ENCODE measurements at places on chromosomes 12 and 14. TPM values are rescaled to one million over a fixed set of nuclear protein-coding genes. Genes with fewer than 3 reads are reported as not detected.

DNA sequence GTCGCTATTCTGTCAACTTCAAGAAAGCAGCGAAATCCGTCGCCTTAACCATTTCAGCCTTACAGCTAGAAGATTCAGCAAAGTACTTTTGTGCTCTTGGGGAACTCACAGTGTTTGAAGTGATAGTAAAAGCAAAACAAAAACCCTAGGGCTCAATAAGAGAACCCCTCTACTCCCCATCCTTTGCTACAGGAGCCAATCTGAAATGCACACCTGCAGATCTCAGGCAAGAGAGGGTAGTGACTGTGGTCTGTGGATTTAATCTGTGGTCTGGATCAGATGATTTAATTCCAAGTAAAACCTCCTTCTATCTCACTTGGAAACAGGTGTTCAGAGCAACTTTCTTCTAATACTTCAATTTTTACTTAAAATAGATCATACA lies 422.9 kb upstream of the OR4E1 start:
- no peak for DNase-seq
- no peak overlapping the region for H3K27ac ChIP-seq
- H3K27me3 ChIP-seq, result no peaks in the 10 kb centered on the region
- H3K36me3 ChIP-seq, result no peaks in the 10 kb centered on the region
- H3K4me1 ChIP-seq, result no peaks in the 10 kb centered on the region

- H3K27ac ChIP-seq, result no peak overlapping the region
- H3K4me1 ChIP-seq, result no peaks in the 10 kb centered on the region
- DNase-seq, result no peak
- peaks cover 23% of the 10 kb centered on the region for H3K27me3 ChIP-seq
These were observed 203.4 kb upstream of the FOXN3 start for GRCh38 chr14:89620436-89620835.

DNA sequence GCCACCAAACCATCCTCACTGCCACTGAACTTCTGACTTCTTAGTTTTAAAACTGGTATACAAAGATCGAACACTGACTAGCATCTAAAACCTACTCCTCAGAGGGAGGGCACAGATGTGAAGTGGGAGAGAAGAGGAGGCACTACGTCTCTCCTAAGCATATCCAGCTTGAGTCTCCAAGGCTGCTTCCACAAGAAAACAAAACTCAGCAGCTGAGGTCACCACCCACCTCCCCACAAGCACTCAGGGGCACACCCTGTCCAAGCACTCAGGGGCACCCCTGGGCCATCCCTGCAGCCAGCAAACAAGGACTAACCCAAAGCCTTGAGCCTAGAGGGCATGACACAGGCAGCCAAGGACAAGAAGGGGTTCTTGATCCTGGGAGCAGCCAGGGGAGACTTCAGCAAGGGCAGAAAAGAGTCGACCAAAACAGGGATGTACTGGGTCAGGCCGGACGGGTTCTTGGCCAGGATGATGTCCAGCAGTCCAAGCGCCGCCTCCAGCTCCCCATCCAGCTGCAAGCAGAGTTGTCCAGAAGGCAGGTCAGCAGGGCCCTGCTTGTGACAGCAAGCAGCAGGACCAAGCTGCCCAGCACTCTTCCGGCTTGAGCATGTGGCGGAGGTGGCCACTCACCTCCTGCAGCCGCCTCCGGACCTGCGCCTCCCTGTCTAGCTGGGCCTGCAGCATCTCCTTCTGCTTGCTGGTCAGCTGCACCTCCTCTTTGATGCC lies 34.8 kb downstream of the GCN1 start:
- H3K27me3 ChIP-seq, result no peaks in the 10 kb centered on the region
- no peak overlapping the region for H3K27ac ChIP-seq
- no peak for DNase-seq

Gene BLOC1S1
- 87.3 TPM for total RNA-seq

DNA sequence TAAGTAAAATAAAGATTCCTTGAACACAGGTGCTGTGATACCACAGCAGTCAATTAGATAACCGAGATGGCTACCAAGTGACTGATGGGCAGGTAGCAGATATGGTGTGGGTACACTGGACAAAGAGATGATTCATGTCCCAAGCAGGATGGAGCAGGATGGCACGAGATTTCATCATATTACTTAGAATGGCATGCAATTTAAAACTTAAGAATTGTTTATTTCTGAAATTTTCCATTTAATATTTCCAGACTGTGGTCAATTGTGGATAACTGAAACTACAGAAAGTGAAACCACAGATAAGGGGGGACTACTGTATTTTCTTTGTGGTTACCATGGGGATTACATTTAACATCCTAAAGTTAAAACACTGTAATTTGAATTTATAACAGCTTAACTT lies 7.5 kb upstream of the ZFP36L1 start:
- H3K36me3 ChIP-seq, result no peaks in the 10 kb centered on the region
- DNase-seq, result no peak
- H3K27me3 ChIP-seq, result no peaks in the 10 kb centered on the region
- H3K27ac ChIP-seq, result no peak overlapping the region
- no peak overlapping the region for H3K4me3 ChIP-seq

GRCh38 chr14:72215080-72215479 lies 282.9 kb downstream of the RGS6 start:
- H3K4me3 ChIP-seq, result no peak overlapping the region
- DNase-seq, result no peak
- H3K36me3 ChIP-seq, result no peaks in the 10 kb centered on the region
- no peaks in the 10 kb centered on the region for H3K4me1 ChIP-seq
- H3K27ac ChIP-seq, result no peak overlapping the region

Gene GOLGA3
- 61.1 TPM for total RNA-seq

Gene TEX52
- not detected for total RNA-seq

GRCh38 chr12:124495194-124495983 lies 72.0 kb downstream of the NCOR2 start:
- H3K4me3 ChIP-seq, result no peak overlapping the region
- DNase-seq, result no peak
- H3K36me3 ChIP-seq, result peaks cover 3% of the 10 kb centered on the region
- peaks cover 55% of the 10 kb centered on the region for H3K4me1 ChIP-seq
- no peak overlapping the region for H3K27ac ChIP-seq

Gene NINJ2
- 1.9 TPM for total RNA-seq

Gene NTF3
- not detected for total RNA-seq

GRCh38 chr12:62934799-62935674 lies at the start of gene PPM1H:
PPM1H (minus strand) TSS chr12:62935150; CDS start chr12:62934736, 414 bp downstream.
- peak; percentile 28 for DNase-seq
- peak within 1 kb of the TSS; percentile 75 for H3K4me3 ChIP-seq
- H3K4me1 ChIP-seq, result peaks cover 28% of the 10 kb centered on the region
- no peaks in the 10 kb centered on the region for H3K27me3 ChIP-seq
- peak within 1 kb of the TSS; percentile 84 for H3K27ac ChIP-seq

- H3K4me1 ChIP-seq, result peaks cover 40% of the 10 kb centered on the region
- H3K27me3 ChIP-seq, result no peaks in the 10 kb centered on the region
- peak overlapping the region; percentile 98 for H3K4me3 ChIP-seq
- DNase-seq, result no peak
These were observed 1.0 kb downstream of the FGFR1OP2 start for GRCh38 chr12:26939192-26939832.

GRCh38 chr12:56152132-56152755 lies at the start of gene MYL6B:
MYL6B (plus strand) TSS chr12:56152587; CDS start chr12:56153919, 1,332 bp downstream.
- peak within 1 kb of the TSS; percentile 93 for H3K27ac ChIP-seq
- H3K27me3 ChIP-seq, result no peaks in the 10 kb centered on the region
- H3K4me3 ChIP-seq, result peak within 1 kb of the TSS; percentile 66

Gene RAPGEF3
- total RNA-seq, result 5.8 TPM

GRCh38 chr12:112945515-112945914 lies 7.2 kb downstream of the OAS3 start:
- H3K27me3 ChIP-seq, result no peaks in the 10 kb centered on the region
- H3K4me1 ChIP-seq, result no peaks in the 10 kb centered on the region
- H3K27ac ChIP-seq, result no peak overlapping the region
- no peak for DNase-seq
- no peak overlapping the region for H3K4me3 ChIP-seq

Gene ZNF26
- total RNA-seq, result 22.1 TPM

DNA sequence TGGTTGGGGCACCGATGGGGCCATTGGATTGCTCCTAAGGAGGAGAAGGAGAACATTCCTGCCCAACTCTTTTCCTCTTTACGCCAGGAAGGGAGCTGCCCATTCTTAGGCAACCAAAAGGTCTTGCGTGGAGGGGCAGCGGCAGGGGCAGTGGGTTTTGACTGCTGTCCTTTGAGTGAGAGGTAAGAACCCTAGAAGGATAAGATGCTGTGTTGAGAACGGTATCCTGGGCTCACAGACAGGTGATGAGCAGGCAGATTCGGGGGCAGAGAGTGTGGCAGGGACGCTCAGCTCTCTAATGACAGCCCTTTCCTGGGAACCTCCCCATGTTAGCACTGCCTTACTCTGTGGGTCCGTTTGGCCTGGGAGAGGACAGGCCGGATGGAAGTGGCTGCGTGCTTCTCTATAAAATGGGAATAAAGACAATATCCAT lies 13.2 kb downstream of the LRTM2 start:
- DNase-seq, result no peak
- H3K4me3 ChIP-seq, result no peak overlapping the region
- H3K27ac ChIP-seq, result no peak overlapping the region
- H3K36me3 ChIP-seq, result no peaks in the 10 kb centered on the region

DNA sequence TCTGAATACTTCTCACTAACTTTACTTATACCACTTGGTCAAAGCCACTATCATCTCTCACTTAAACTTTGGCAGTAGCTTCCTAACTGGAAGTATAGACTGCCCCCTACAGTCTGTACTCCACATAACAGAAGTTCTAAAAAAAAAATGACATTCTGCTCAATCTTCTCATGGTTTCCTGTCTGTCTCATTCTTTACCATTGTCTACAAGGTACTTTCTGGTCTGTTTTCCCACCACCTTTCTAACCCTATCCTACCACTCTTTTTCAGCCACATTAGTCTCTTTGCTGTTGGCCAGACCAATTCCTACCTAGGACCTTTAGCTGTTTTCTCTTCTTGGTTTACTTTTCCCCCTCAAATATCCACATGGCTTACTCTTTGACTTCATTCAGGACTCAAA lies 14.7 kb downstream of the CPSF6 start:
- peak; percentile 17 for DNase-seq
- H3K4me1 ChIP-seq, result peaks cover 4% of the 10 kb centered on the region
- H3K36me3 ChIP-seq, result peaks cover 36% of the 10 kb centered on the region
- no peaks in the 10 kb centered on the region for H3K27me3 ChIP-seq
- no peak overlapping the region for H3K4me3 ChIP-seq

DNA sequence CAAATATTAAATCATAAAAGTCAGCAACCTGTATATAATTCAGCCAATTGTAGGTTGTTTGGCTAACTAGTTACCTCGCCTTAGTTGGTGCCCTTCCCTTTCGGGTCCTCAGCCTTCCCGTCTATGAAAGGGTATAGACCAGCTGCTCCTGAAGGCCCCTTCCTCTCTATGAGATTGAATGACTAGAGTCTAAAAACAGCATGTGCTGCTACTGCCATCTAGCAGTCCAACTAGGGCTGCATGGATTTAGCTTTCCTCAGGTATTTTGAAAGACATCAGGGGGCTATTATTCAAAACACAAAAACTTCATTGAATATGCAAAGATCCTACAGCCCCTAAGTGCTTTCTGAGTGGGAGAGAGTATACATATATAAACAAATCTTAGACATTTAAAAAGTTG lies 37.0 kb upstream of the TMEM263 start:
- H3K27me3 ChIP-seq, result no peaks in the 10 kb centered on the region
- H3K27ac ChIP-seq, result no peak overlapping the region
- DNase-seq, result peak; percentile 17
- no peaks in the 10 kb centered on the region for H3K36me3 ChIP-seq
- H3K4me1 ChIP-seq, result no peaks in the 10 kb centered on the region
- no peak overlapping the region for H3K4me3 ChIP-seq

- no peaks in the 10 kb centered on the region for H3K4me1 ChIP-seq
- H3K36me3 ChIP-seq, result no peaks in the 10 kb centered on the region
- H3K27me3 ChIP-seq, result no peaks in the 10 kb centered on the region
- no peak for DNase-seq
- no peak overlapping the region for H3K27ac ChIP-seq
These were observed 177.6 kb upstream of the SYT10 start for GRCh38 chr12:33617218-33617617.

GRCh38 chr14:31395572-31396205 lies 24.7 kb downstream of the HEATR5A start:
- H3K36me3 ChIP-seq, result peaks cover 3% of the 10 kb centered on the region
- DNase-seq, result no peak
